ENCODE measurements at places on chromosomes 16 and 17.

- DNase-seq, result no peak
Measured at GRCh38 chr17:40361925-40362695, 2.4 kb downstream of the GJD3 start.

- DNase-seq, result no peak
Measured at GRCh38 chr17:9676084-9676483, 30.8 kb downstream of the USP43 start.

GRCh38 chr17:34979650-34980352 lies 511 bp upstream of the LIG3 start:
- no peak for DNase-seq

- DNase-seq, result no peak
Measured at GRCh38 chr16:49608098-49608497, 234.5 kb downstream of the C16orf78 start.

DNA sequence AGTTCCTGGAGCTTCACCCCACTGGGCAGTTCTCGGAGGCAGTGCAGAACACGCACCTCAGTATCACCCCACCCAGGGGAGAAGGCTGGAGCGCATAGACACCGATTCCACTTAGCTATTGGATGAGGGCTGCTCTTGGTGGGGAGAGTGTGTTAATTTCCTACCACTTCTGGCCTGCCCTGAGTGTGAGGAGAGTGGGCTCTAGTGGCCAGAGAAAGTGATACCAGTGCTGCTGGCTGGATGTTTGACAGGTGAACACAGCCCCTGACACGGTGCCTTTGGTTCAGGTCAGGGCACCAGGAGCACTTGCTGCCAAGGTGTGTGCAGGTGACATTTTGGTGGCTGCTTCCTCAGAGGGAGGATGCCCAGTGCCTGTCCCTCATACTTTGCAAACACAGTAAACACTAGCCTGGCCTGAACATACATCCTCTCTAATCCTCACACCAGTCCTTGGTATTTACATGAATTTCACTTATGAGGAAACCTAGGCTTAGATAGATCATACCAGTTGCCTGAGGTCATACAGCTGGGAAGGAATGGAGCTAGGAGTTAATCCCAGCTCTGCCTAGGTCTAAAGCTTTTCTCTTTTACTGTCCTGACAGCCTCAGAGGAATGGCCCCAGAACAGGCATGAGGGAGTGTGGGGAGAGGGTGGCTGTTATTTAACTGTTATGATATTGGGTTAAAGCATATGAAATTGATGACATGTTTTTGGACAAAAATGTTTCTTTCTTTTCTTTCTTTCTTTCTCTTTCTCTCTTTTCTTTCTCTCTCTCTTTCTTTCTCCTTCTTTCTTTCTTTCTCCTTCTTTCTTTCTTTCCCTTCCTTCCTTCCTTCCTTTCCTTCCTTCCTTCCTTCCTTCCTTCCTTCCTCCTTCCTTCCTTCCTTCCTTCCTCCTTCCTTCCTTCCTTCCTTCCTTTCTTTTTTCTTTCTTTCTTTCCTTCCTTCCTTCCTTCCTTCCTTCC lies 21.0 kb upstream of the ITGAX start:
- no peak for DNase-seq

All from stimulated activated CD8-positive, alpha-beta memory T cell treated with anti-CD3 and anti-CD28 coated beads, Interleukin-4, amount 100 ng/mL, for 48 hours (primary cell).